Inflammatory macrophage treated with lipopolysaccharide for 1 hour (primary cell): ENCODE measurements at places on chromosomes 16 and 17.
A peak's percentile ranks its signal among the peaks of the same experiment; 100 is the strongest.

GRCh38 chr17:11880714-11881113 is 116.6 kb downstream of the ZNF18 start:
- no peak for DNase-seq

- DNase-seq: no peak
Measured at GRCh38 chr17:81479175-81480071, 33.2 kb downstream of the ACTG1 start.

DNA sequence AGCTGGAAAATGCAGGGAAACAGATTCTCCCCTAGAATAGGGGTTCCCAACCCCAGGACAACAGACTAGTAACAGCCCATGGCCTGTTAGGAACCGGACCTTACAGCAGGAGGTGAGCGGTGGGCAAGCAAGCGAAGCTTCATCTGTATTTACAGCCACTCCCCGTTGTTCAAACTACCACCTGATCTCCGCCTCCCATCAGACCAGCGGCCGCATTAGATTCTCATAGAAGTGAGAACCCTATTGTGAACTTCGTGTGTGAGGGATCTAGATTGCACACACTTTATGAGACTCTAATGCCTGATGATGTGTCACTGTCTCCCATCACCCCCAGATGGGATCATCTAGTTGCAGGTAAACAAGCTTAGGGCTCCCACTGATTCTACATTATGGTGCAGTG is 3.5 kb downstream of the CD300LB start:
- DNase-seq: no peak

DNA sequence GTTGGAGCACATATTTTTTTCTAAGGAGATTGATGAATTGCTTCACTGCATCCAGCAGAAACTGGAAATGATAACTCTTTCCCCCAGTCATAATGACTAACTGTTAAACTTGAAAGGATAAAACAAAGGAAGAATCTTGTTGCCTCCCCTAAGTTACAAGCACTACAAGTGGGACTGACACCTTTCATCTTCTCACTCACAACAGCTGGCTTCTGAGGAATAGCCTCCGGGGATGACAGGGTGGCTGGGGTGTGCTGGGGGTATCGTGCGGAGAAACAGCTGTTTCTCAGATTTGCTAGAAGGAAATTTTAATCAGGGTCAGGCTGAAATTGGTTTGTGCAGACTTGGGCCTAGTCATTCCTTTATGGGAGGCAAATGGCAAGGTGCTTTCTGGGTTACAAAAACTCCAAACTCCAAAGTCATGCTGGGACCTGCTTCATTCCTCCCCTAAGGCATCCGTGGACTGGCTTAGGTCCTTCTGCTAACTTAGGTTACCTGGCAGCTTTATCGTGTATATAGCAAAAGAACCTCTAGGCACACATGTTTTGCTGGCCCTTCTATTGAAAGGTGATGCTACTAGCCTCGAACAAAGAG is 557.2 kb downstream of the TOX3 start:
- DNase-seq: no peak

- no peak for DNase-seq
Measured at GRCh38 chr17:75501378-75502071, 13.8 kb downstream of the CASKIN2 start.

DNA sequence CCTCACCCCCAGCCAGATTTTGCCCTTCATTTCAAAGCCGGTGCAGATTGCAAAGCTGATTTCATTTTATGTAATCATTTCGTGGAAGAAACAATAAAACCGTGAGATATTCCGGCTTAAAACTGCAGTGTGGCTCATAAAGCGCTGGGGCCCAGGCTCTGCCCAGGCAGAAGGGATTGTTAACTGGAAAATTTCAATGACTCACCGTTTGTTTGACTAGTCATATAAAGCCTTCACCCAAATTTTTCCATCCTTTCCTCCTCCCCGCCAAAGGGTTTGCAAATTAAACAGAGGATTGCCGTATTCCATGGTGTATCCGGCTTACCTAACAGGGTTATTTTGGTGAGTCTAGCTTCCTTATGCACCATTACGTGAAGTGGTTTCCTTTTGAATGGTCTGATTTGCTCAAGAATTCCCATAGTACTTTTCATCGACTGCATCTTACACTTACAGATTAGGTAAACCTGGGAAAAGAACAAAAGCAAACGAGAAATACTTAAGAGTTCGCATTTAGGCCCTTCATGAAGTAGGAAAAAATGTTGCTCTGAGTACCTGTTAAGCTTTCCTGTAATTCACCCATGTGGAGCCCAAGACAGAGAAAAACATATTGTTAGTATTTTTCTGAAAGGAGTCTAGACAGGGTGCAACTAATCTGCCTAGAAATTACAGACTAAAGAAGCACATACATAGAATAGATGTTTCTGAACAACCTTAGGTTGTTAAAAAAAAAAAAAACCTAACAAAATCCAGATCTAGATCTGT is 949 bp upstream of the GSPT1 start:
- no peak for DNase-seq

GRCh38 chr16:8204769-8205168 is 385.5 kb downstream of the TMEM114 start:
- DNase-seq: no peak

DNA sequence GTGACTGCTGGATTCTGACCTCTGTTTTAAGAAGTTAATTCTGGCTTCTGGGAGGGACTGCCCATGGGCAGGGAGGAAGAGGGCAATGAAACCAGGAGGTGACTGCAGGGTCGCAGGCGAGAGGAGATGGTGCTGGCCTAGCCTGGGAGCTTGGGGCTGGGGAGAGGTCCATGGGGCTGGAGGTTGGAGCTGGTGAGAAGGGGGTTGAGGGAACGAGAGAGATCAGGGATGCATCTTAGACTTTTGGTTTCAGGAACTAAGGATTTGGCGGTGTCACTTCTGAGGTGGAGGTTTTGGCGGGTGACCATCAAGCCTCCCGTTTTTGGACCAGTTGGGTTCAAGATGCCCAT is 64.6 kb downstream of the NKD1 start:
- DNase-seq: no peak

DNA sequence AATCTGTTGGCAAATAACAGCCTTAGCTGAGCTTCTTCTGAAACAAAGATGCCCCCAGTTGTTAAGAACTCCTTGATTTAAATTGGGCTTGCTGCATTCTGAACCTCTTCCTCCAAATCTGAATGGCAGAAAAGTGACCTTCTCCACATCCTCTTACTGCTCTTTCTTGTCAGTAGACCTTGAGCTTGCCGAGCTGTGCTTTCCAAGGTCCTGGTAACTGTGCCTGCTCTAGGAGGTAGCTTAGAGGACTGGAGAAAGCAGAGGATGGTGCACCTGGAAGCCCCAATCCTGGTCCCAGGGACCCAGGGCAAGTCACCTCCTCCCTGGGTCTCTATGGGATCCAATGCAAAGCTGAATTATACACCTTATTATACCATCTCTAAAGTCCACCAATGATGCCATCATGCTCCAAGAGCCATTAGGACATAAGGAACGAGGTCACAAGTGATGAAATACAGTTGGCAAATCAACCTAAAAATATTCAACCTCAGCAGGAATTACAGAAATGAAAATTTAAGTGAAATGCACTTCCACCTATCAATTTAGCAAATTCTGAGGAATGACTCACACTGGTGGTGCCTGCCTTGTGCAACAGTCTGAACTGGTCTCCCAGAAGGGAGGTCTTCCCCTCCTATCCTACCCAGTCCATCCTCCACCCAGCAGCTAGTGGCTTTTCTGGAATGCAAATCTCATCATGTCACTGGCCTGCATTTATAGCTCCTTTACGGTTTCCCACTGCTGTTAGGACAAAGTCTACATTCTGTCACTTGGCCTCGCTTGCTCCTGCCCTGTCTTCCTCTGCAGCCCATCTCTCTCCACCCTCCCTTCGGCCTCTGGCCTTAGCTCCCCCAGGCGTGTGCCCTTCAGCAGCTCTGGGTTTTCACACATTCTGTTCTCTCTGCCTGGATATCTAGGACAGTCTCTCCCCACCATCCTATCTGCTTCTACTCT is 36.6 kb downstream of the TOM1L2 start:
- peak; percentile 91 for DNase-seq

DNA sequence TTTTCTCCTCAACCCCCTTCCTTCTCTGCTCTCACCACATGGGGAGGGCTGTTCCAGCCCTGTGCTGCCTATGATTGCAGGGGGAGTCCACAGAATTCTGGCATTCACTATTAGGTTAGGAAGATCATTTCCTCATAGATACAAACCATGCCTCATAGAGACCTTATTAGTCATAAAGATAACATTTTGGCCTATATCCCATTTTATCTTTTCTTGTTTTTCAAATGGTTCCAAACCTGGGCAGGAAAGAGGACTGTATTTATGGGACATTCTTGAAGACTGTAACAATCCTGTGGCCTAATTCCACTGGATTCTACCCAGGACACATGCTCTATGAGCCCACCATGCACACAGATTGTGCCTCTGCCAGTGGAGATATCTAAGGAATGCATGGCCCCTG is 51.7 kb downstream of the ASIC2 start:
- no peak for DNase-seq

DNA sequence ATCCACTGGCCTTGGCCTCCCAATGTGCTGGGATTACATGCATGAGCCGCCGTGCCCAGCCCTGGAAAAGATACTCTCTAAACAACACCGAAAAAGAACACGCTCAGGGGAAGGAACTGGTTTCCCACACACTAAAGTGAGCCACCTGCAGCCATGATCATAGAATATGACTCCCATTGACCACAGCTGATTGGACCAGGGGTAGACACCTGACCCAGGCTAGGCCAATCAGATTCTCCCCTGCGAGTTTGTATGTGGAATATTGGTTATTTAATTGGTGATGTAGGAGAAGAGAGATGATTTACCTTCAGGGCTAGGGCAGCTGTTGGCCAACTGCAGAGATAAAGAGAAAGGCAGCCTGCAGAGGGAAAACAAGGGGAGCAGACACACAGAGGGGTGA is 9.0 kb upstream of the GGA2 start:
- DNase-seq: no peak

GRCh38 chr17:55407641-55408566 is 13.7 kb downstream of the MMD start:
- peak; percentile 18 for DNase-seq

DNA sequence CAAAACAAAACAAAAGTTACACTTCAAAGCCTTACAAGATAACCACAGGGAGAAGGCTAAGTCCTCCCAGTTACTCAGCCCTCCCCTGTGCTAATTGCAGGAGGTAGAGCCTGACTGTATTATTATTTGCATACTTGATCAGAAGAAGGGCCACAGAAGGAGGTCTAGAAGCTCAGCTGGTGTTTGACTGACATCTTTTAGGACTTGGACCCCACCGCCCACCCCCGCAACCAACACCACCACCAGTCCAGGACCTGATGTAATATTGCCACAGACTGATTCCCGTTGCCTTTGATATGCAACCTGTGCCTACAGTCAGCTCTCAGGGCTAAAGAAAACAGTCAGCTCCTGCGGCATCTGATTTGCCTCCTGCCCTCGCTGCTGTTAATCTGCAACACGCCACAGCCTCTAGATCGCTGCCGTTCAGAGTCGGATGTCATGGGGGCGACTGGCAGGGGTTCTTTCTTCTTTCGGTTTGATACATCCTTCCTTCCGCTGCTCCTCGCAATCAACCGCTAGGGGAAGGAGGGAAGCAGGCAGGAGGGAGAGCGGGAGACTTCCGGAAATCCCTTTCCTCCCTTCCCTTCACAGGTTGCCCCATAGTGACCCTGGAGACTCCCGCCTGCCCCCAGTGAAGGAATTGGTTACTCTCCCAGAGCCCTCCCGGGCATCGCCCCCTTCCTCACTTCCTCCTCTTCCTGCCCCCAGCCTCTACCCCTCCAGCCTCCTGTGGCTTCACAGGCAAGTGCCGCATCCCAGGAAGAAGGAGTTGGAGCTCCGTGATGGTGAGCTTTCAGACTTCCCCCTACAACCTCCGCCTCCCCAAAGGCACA is 90.5 kb upstream of the SOX9 start:
- DNase-seq: no peak

- DNase-seq: no peak
Measured at GRCh38 chr17:5819921-5820685, 235.8 kb upstream of the NLRP1 start.

GRCh38 chr17:81471818-81472456 is 40.7 kb downstream of the ACTG1 start:
- DNase-seq: no peak

DNA sequence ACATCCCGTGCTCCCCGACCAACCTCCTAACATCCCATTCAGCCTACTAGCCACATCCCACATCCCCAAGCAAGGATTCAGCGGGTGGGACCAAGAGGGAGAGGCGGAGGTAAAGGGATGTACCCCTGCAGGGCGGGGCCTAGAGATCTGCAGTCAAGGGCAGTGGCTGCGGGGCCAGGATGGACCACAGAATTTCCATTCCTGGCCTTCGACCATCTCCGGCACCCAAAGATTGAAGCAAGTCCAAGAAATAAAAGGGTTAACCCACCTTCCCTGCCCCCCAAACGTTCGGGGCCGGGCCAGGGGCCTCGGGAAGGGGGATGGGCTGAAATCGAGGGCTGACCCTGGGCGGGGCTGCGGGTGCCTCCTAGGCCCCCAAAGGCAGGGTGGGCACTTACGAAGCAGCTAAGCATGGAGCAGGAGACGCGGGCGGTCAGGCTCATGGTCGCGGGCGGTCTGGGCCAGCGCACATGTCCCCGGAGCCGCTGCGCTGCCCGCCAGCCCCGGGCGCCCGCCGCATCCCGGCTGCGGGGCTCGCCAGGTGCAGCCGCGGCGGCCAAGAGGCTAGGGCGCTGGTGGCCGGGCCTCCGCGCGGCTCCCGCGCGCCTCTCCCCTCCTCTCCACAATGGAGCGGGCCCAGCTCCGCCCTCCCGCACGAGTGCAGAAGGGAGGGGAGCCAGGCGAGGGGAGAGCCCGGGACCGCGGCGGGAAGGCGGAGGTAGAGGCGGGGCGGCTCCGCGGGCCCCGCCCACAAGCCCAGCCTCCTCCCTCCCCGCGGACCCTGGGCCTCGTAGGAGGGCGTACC is at the start of gene MTMR4:
TSS of gene MTMR4 (minus strand) at position 674 of the 805 bp plus-strand sequence. CDS start at position 443, 231 bp downstream.
- peak; percentile 44 for DNase-seq

- no peak for DNase-seq
Measured at GRCh38 chr17:40516581-40517285, 15.3 kb upstream of the TNS4 start.

DNA sequence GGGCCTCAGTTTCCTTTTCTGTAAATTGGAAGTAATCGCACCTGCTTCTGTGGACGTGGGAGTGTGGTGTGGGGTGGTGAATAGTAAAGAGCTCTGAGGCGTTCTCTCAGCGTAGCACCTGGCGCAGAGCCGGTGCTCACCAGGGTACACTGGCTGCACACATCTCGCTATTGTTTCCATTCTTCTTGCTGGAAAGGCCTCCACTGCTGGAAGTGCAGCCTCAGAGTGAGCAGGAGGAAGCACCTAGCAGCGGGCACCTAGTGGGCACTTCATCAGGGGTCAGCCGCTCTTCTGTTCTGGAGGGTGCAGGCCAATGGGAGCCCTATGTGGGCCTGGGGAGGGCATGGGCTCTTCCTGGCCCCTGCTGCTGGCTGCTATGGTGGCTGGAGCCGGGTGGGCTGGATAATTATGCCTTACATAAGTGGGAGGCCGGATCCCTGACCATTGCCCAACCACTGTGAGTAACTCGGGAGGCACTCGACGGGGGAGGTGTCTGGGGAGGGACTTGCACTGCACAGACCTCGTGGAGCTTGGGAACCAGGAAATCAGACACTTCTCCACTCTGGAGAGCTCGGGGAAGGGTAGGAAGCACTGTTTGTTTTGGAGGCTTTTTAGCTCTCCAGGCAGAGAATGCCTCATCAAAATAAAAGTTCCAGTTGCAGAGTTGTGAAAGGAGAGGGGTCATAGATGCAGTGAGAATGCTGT is 1.7 kb downstream of the MAP2K3 start:
- peak; percentile 91 for DNase-seq

GRCh38 chr16:3488801-3489200 is 6.5 kb downstream of the C16orf90 start:
- DNase-seq: no peak
